ENCODE measurements at places on chromosomes 6 and 20. TPM values are rescaled to one million over a fixed set of nuclear protein-coding genes. Genes with fewer than 3 reads are reported as not detected.

GRCh38 chr6:37845930-37846329 is 26.4 kb downstream of the ZFAND3 start:
- no peaks in the 10 kb centered on the region for H3K27me3 ChIP-seq
- DNase-seq = no peak
- H3K4me3 ChIP-seq = no peak overlapping the region
- no peak overlapping the region for H3K27ac ChIP-seq

HELZ2 gene
- total RNA-seq = 36.9 TPM

GRCh38 chr6:152594701-152595100 is 42.5 kb downstream of the SYNE1 start:
- no peak overlapping the region for H3K4me3 ChIP-seq
- no peaks in the 10 kb centered on the region for H3K4me1 ChIP-seq
- no peaks in the 10 kb centered on the region for H3K27me3 ChIP-seq
- no peaks in the 10 kb centered on the region for H3K36me3 ChIP-seq
- DNase-seq = no peak

DNA sequence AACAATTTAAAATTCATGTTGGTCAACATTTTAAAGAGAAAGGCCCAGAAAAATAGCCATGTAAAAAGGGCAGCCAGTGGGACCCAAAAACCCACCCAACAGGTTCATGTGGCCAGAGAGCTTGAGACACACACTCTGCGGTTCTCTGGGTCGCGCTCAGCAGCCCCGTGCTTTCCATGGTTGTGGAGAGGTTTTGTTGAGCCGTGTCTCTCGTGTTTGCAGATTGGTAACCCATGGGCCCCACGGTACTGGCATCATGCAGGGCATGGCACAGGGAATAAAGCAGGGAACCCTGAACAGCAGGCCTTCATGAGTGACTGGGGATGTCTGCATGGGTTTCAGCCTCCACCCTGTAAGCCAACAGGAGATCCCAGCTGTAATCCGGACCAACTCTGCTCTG is 127.7 kb upstream of the CST7 start:
- no peak overlapping the region for H3K4me3 ChIP-seq
- DNase-seq = no peak
- peaks cover 3% of the 10 kb centered on the region for H3K27me3 ChIP-seq
- no peak overlapping the region for H3K27ac ChIP-seq

OLIG3 gene
- total RNA-seq = not detected

- no peak overlapping the region for H3K27ac ChIP-seq
- H3K4me1 ChIP-seq = no peaks in the 10 kb centered on the region
- DNase-seq = no peak
These were observed 31.3 kb downstream of the KIAA0319 start for GRCh38 chr6:24614648-24615047.

GRCh38 chr20:8909596-8909995 is 159.3 kb upstream of the PLCB4 start:
- H3K4me3 ChIP-seq = no peak overlapping the region
- H3K4me1 ChIP-seq = no peaks in the 10 kb centered on the region
- H3K36me3 ChIP-seq = no peaks in the 10 kb centered on the region

DNA sequence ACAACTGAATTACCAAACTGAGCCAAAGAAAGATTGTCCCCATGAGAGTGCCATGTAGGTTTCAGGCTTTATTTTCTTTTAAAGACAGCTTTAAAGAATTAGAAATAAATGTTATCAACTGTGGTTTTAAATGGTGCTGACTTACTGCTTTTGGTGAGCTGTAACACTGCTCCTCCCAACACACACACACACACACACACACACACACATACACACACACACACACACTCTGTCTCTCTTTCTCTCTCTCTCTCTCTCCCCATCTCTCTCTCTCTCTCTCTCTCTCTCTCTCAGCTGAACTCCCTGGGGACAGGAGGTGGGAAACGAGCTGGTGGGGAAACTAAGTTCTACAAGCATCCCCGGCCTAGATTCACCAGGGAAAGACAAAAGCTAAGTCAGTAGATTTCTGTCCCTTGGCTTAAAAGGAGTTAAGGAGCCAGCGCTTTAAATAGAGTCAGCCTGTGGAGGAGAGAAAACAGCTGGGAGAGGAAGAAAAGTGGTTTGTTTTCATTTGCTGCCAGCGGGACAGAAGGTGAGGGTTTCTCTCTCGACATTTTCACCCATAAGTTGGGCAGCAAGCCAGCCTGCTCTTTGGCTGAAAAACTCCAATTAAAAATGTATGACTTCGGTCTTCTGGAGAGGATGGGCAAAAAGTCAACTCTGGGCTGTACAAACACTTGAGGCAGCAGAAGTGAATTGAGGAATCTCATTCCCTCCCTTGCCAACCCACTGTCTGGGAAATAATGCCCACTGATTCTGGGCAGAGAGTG is 27.4 kb downstream of the CBLN4 start:
- H3K36me3 ChIP-seq = no peaks in the 10 kb centered on the region
- H3K4me1 ChIP-seq = no peaks in the 10 kb centered on the region
- H3K27ac ChIP-seq = no peak overlapping the region
- no peak overlapping the region for H3K4me3 ChIP-seq

GRCh38 chr6:43636308-43636659 is 644 bp downstream of the MAD2L1BP start:
- peaks cover 5% of the 10 kb centered on the region for H3K4me1 ChIP-seq
- no peaks in the 10 kb centered on the region for H3K27me3 ChIP-seq
- peak overlapping the region; percentile 87 for H3K27ac ChIP-seq
- no peak for DNase-seq

GRCh38 chr6:33860706-33861474 is 57.1 kb upstream of the MLN start:
- H3K4me1 ChIP-seq = peaks cover 59% of the 10 kb centered on the region
- DNase-seq = no peak
- no peaks in the 10 kb centered on the region for H3K36me3 ChIP-seq

PPIL6 gene
- total RNA-seq = 0.37 TPM

NKAPL gene
- 0.11 TPM for total RNA-seq

GRCh38 chr20:60851826-60852704 is 400.0 kb upstream of the CDH4 start:
- no peaks in the 10 kb centered on the region for H3K4me1 ChIP-seq
- no peak overlapping the region for H3K4me3 ChIP-seq
- no peak for DNase-seq
- H3K27me3 ChIP-seq = no peaks in the 10 kb centered on the region
- H3K36me3 ChIP-seq = no peaks in the 10 kb centered on the region
- no peak overlapping the region for H3K27ac ChIP-seq

DNA sequence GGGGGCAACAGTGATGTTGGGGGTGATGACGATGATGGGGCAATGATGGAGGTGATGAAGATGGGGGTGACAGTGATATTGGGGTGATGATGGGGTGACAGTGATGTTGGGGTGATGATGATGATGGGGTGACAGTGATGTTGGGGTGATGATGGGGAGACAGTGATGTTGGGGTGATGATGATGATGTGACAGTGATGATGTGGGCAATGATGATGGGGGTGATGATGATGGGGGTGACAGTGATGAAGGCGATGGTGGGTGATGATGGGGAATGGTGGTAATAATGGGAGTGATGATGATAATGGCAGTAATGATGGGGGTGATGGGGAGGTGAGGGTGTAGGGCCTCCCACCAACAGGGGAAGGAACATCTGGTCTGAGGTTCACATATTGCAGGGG is 150.6 kb downstream of the ERMARD start:
- H3K4me3 ChIP-seq = no peak overlapping the region
- H3K36me3 ChIP-seq = no peaks in the 10 kb centered on the region
- no peak for DNase-seq
- H3K27ac ChIP-seq = no peak overlapping the region

GRCh38 chr20:41068806-41069205 is 40.2 kb downstream of the TOP1 start:
- H3K4me1 ChIP-seq = peaks cover 17% of the 10 kb centered on the region
- peaks cover 7% of the 10 kb centered on the region for H3K36me3 ChIP-seq
- DNase-seq = no peak

DNA sequence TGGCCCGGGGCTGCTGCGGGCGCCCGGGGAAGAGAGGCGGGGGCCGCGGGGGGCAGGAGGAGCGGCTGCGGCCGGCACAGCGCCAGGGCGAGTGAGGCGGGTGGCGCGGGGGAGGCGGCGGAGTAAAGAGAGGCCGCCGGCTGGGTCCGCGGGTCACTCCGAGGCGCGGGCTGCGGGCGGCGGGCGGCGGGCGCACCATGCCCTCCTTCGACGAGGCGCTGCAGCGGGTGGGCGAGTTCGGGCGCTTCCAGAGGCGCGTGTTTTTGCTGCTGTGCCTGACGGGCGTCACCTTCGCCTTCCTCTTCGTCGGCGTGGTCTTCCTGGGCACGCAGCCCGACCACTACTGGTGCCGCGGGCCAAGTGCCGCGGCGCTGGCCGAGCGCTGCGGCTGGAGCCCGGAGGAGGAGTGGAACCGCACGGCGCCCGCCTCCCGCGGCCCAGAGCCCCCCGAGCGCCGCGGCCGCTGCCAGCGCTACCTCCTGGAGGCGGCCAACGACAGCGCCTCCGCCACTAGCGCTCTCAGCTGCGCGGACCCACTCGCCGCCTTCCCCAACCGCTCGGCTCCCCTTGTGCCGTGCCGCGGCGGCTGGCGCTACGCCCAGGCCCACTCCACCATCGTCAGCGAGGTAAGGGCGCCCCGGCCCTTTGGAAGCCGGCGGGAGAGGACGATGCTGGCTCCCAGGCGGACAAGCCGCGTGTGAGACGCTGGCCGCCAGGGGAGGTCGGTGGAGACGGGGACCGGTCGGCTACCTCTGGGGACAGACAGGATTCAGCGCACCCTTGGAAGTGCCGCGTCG is at the start of gene SLC22A3:
SLC22A3 (plus strand) TSS at position 156 of the 797 bp plus-strand sequence; CDS start at position 198, 42 bp downstream.
- no peaks in the 10 kb centered on the region for H3K4me1 ChIP-seq
- no peaks in the 10 kb centered on the region for H3K36me3 ChIP-seq
- H3K27me3 ChIP-seq = 0 out of 2 replicates have a peak, but pooled peaks cover 2% of the 10 kb centered on the region
- no peak for DNase-seq

DNA sequence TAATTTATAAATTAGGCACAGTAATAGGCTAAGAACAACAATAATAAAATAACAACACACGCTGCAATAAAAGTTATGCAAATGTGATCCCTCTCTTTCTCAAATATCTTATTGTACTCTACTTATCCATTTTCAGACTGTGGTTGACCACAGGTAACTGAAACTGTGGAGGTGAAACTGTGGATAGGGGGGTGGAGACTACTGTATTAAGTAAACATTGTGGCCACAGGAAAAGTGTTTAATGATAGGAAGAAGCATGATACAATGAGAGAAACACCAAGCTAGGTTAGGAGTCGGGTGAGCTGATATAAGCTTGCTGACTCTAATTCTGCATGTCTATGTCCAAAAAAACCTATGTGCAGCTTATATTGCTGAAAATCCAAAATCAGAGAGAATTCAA is 23.0 kb downstream of the NHLRC1 start:
- no peaks in the 10 kb centered on the region for H3K27me3 ChIP-seq
- no peak for DNase-seq
- no peak overlapping the region for H3K4me3 ChIP-seq

GRCh38 chr20:25222461-25223178 is 25.3 kb upstream of the PYGB start:
- no peaks in the 10 kb centered on the region for H3K27me3 ChIP-seq
- H3K4me1 ChIP-seq = no peaks in the 10 kb centered on the region
- no peak overlapping the region for H3K4me3 ChIP-seq
- DNase-seq = no peak

GRCh38 chr20:23568320-23568970 is at the start of gene CST9L:
Gene CST9L (minus strand): TSS chr20:23568484. CDS start chr20:23568450, 34 bp downstream.
- no peaks in the 10 kb centered on the region for H3K27me3 ChIP-seq
- no peaks in the 10 kb centered on the region for H3K4me1 ChIP-seq
- H3K4me3 ChIP-seq = no peak within 1 kb of the TSS
- H3K36me3 ChIP-seq = no peaks in the 10 kb centered on the region
- H3K27ac ChIP-seq = no peak within 1 kb of the TSS

DNA sequence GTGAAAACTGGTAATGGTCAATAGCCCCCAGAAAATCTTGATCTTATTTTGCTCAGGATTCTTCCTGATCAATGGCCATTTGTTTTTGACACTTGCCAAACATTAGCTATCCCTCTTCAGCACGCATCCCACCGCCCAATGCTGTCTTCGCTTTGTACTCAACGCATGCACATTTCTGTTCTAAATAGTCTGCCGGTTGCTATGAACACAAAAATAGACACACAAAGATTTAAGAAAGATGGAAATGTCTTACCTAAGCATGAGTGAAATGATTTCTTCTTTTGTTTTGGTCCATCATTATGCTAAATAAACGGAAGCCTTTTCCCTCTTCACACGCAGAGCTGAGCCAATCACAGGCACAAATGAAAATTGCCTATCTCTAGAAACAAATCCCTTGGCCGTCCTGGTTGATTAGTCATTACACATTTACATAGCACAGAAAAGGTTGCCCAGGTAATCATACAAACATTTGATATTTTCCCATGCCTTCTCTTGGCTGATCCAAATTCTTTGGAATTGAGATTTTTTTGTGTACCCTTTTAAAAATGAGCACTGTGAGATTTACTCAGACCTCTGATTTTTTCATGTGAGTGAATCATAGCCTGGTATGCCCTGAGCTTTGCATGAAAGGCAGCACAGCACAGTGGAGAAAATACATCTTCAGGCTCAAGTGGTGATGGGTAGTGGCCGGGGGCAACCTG is 70.5 kb upstream of the FAM184A start:
- H3K27me3 ChIP-seq = no peaks in the 10 kb centered on the region
- no peaks in the 10 kb centered on the region for H3K36me3 ChIP-seq
- no peak for DNase-seq
- H3K4me3 ChIP-seq = no peak overlapping the region
- H3K27ac ChIP-seq = no peak overlapping the region

KHDC1L gene
- not detected for total RNA-seq

GRCh38 chr6:75278474-75279077 is 6.0 kb downstream of the TMEM30A start:
- H3K27me3 ChIP-seq = no peaks in the 10 kb centered on the region
- 0 out of 2 replicates have a peak overlapping the region, but pooled peaks have one; percentile 25 for H3K4me3 ChIP-seq
- no peak for DNase-seq
